ENCODE measurements at places on chromosomes 7 and 10. TPM values are rescaled to one million over a fixed set of nuclear protein-coding genes. Genes with fewer than 3 reads are reported as not detected.

The MPP7 gene
- total RNA-seq: 0.38 TPM

The GRID1 gene
- total RNA-seq: not detected

The THSD7A gene
- total RNA-seq: 0.58 TPM

The RPEL1 gene
- total RNA-seq: 0.19 TPM

The MEST gene
- 384 TPM for total RNA-seq

The ASIC3 gene
- under 0.01 TPM for total RNA-seq

The FASTK gene
- 83.2 TPM for total RNA-seq

The GLI3 gene
- total RNA-seq: 3.3 TPM

The CFAP46 gene
- under 0.01 TPM for total RNA-seq

The ACTL6B gene
- total RNA-seq: not detected

The KLF14 gene
- total RNA-seq: under 0.01 TPM

The ACSL5 gene
- total RNA-seq: 0.96 TPM

The PNLIPRP1 gene
- total RNA-seq: not detected

The AOAH gene
- total RNA-seq: not detected

The PRTFDC1 gene
- total RNA-seq: 15.7 TPM

The IMPDH1 gene
- 75.2 TPM for total RNA-seq

The MSMB gene
- total RNA-seq: not detected

The LIPN gene
- total RNA-seq: not detected

The OR2A5 gene
- not detected for total RNA-seq

The FGF8 gene
- 0.19 TPM for total RNA-seq

The PDGFA gene
- total RNA-seq: 45.4 TPM

The LRRC18 gene
- not detected for total RNA-seq

The CALML3 gene
- total RNA-seq: not detected

The PPP1R3C gene
- 59.6 TPM for total RNA-seq

The ASZ1 gene
- total RNA-seq: not detected

The VIPR2 gene
- 0.28 TPM for total RNA-seq

The SPDYE5 gene
- not detected for total RNA-seq

The LIPK gene
- total RNA-seq: not detected

The CALHM3 gene
- total RNA-seq: not detected

The NFE2L3 gene
- total RNA-seq: 5.6 TPM

The DOCK1 gene
- total RNA-seq: 77.5 TPM

The TNRC18 gene
- 24.0 TPM for total RNA-seq

The PALD1 gene
- total RNA-seq: 0.56 TPM

The PIP gene
- total RNA-seq: 0.38 TPM

The WIPF3 gene
- not detected for total RNA-seq

The C10orf67 gene
- total RNA-seq: 0.19 TPM

The CCDC172 gene
- total RNA-seq: not detected
